ENCODE measurements at places on chromosomes 12 and 14.

DNA sequence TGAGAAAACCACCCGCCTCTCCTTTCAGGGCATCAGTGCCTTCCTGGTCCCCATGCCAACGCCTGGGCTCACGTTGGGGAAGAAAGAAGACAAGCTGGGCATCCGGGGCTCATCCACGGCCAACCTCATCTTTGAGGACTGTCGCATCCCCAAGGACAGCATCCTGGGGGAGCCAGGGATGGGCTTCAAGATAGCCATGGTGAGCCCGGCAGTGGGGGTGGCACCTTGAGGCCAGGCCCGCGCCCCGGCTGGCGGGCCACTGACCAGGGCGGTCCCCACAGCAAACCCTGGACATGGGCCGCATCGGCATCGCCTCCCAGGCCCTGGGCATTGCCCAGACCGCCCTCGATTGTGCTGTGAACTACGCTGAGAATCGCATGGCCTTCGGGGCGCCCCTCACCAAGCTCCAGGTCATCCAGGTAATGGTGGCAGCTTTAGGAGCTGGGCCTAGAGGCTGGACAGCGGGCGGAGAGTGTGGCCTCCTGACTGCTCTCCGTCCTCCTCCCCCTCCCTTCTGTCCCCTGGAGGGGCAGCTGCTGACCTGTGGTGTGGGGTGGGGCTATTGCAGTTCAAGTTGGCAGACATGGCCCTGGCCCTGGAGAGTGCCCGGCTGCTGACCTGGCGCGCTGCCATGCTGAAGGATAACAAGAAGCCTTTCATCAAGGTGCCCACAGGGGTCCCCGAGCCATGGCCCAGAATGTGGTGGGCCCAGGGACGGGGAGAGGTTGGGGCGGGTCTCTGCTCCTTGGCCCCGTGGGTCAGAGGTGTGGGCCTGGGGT, 12.8 kb downstream of the ACADS start:
- DNase-seq, result no peak

- DNase-seq, result peak; percentile 41
Observed at GRCh38 chr14:100653409-100653808, 66.2 kb upstream of the BEGAIN start.

DNA sequence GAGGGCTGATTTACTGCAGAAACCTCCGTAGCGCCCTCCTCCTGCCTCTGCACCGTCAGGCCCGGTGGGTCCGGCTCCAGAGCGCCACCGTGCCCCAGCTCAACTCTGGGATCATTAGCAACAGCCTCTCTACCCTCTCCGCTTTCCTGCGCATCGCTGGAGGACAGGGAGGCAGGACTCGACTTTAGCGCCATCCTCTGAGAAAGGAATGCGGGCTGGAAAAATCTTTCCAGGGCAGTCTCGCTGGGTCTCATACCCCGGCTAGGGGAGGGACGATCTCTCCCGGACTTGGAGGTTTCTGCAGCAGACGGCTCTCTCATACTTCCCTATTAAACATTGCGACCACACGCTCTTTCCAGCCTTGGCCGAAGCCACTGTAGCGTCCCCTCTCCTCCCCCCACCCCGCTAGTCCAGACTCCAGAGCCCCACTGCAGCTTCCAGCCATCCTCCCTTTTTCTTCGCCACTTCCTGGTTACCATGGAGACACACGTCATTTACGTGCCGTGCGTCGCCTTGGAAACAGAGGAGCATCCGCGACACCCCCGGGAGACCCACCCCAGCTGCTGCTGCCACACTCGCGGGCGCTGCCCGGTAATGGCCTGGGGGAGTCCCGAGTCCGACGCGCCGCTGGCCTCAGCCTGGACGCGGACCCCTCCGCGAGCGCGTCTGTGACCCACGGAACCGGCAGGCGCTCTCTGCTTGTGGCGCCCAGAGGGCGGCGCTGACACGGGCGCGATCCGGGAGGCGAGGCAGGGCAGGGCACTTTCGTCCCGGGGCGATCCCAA, at the start of gene CCDC184:
Gene CCDC184, plus strand, starts transcription at position 554 of the 785 bp plus-strand sequence. CDS start 479 bp downstream, outside the sequence.
- peak; percentile 89 for DNase-seq

DNA sequence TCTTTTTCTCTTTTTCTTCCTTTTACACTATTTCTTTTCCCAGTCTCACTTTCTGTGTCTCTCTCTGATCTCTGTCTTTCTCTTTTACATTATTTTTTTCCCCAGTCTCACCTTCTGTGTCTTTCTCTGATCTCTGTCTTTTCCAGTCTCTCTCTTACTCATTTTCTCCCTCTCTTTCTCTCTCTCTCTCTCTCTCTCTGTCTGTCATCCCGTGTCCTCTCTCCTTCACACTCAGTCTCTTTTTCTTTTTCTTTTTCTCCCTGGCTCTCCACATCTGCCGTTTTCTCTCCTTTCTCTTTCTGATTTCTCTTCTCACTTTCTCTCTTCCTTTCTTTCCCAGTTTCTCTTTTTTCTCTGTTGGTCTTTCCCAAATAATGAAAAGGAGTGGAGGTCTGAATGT, 22.3 kb downstream of the DHRS4L2 start:
- no peak for DNase-seq

Data from CD4-positive, alpha-beta T cell treated with Interleukin-17A for 1 hour (primary cell).